RWPE2 (cell line): ENCODE measurements at places on chromosomes 6 and 20.

- DNase-seq = no peak
Observed at GRCh38 chr20:5136096-5136495, 9.3 kb downstream of the CDS2 start.

DNA sequence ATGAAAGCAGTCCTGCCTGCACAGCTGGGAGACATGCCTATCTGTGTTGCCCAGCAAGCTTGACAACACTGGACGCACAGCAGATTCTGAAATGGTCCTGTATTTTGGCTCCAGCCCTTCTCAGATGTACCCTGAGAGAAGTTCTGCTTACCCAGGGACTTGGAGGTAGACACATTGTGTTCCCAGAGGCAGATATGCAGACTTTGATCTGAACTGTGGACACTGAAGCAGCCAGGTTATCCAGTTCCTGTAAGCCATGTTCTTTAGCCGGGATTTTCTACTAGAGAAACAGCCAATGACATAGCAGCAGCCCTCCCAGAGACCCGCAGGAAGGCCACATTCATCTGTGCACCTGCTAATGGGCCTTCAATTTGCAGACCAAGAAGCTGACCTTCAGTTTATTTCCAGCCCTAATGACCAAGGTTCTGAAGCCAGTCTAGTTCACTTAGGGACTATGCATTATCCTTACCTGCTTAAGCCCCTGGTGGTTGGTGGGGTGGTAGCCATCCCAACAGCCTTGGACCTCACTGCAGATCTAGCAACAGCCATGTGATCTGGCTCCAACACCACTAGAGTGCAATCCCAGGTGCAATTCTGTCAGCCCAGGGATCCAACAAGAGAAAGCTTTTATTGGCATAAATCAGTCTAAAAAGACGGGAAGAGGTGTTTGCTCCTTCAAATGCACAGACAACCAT, 134.2 kb downstream of the MEI4 start:
- DNase-seq = no peak

DNA sequence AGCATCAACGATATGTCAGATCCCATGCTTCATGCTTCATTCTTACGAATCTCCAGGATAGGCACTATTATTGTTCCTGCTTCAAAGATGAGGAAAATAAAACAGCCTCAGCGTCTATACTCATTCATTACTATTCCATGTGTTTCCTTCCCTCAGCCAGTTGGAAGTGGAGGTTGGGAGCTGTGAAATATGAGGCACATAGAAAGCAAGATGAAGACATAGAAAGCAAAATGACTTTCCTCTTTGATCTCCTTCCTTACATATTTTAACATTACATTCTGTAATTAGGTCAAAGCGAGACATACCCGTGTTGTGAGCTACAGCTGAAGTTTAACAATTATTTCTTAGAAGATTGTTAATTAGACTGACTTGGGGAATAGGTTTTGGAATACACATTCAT, 125.4 kb downstream of the FYN start:
- no peak for DNase-seq

DNA sequence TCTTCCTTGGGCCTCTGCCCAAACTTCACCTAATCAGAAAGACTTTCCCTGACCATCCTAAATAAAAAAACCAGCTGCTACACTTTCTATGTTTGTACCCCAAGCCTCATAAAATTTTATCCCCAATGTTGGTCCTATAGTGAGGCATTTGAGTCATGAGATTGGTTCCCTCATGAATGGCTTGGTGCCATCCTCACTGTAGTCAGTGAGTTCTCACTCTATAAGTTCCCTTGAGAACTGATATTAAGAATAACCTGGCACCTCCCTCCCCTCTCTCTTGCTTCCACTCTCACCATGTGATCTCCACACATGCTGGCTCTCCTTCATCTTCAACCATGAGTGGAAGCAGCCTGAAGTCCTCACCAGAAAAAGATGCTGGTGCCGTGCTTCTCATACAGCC, 316.9 kb upstream of the PRDM1 start:
- no peak for DNase-seq

DNA sequence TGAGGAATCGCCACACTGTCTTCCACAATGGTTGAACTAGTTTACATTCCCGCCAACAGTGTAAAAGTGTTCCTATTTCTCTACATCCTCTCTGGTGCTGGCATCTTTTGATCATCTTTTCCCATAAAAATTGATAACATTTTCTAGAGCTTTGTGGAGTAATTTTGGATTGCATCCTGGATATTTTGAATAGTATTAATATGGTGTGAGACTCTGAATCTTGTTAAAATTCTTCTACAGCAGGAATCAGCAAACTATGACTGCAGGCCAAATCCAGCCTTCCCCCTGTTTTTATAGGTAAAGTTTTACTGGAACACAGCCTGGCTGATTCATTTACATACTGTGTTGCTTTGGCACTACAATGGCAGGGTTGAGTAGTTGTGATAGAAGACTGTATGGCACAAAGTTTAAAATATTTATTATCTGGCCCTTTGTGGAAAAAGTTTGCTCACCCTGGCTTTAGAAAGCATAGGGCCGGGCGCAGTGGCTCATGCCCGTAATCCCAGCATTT, 15.0 kb upstream of the RNF8 start:
- DNase-seq = no peak

- DNase-seq = no peak
Observed at GRCh38 chr6:95091823-95092436, 485.4 kb upstream of the MANEA start.

GRCh38 chr6:109183109-109183650, 87.9 kb downstream of the CEP57L1 start:
- no peak for DNase-seq

DNA sequence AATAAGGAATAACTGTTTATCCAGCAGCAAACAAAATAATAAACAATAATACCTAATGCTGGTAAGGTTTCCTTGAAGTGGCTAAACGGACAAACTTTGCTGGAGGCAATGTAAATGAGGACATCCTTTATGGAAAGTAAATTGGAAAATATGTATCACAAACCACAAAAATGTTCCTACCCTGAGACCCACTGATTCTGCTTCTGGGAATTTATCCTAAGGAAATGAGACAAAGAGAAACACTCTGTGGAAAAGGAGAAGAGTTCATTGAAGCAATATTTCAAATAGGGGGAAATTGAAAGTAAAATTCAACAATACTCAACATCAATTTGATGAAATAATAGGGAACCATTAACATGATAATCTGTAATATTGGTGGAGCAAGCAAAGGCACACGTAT, 37.9 kb downstream of the MAFB start:
- no peak for DNase-seq

DNA sequence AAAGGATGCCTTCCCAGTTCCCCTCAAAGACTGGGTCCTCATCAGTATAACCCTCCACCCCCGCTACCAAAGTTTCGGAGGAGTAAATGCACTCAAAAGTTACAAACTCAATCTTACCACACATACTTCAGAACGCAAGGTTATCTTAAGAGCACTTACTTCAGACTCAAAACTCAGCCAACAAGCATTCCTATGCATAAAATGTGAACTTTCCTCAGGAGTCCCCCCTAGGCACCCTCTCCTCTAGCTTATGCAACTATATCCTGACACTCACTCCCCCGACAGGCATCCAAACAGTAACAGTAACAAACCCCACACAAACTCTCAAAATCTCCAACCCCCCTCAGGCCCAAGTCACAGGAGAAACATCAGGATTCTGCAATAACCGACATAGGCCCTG, 11.1 kb upstream of the ADTRP start:
- no peak for DNase-seq

- no peak for DNase-seq
Observed at GRCh38 chr6:25147223-25147622, 132.0 kb upstream of the CARMIL1 start.
